ENCODE measurements at places on chromosomes 7 and 10.

- no peaks in the 10 kb centered on the region for H3K27me3 ChIP-seq
- no peak for DNase-seq
- no peak overlapping the region for H3K4me3 ChIP-seq
- peaks cover 4% of the 10 kb centered on the region for H3K4me1 ChIP-seq
These were observed 28.5 kb downstream of the ZNF33B start for GRCh38 chr10:42609872-42610271.

DNA sequence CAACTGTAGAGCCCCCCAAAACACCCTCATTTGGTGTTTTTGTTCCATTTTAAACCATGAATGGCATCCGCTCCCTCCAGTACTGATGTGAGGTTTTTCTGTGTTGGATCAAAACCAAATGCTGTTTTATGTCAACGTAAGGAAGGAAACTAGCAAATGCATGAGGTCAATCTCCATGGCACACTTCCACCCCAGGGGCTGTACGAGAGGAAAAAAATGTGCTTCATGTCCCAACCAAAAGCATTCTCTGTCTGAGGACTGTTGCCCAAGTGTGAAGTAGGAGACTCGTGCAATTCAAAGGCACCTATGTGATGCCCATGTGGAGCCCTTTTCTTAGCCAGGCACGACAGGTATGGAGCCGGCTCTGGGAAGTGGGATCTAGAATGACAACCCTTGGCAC is 180.3 kb upstream of the MKI67 start:
- no peaks in the 10 kb centered on the region for H3K36me3 ChIP-seq
- no peak overlapping the region for H3K4me3 ChIP-seq
- no peaks in the 10 kb centered on the region for H3K4me1 ChIP-seq
- no peak overlapping the region for H3K27ac ChIP-seq

- H3K4me1 ChIP-seq, result no peaks in the 10 kb centered on the region
- H3K27me3 ChIP-seq, result no peaks in the 10 kb centered on the region
- H3K27ac ChIP-seq, result no peak overlapping the region
- no peak overlapping the region for H3K4me3 ChIP-seq
- no peak for DNase-seq
These were observed 124.1 kb upstream of the FERD3L start for GRCh38 chr7:19269301-19269700.

GRCh38 chr7:40717242-40717641 is 582.4 kb downstream of the SUGCT start:
- H3K36me3 ChIP-seq, result peaks cover 2% of the 10 kb centered on the region
- no peaks in the 10 kb centered on the region for H3K27me3 ChIP-seq
- no peaks in the 10 kb centered on the region for H3K4me1 ChIP-seq
- H3K27ac ChIP-seq, result no peak overlapping the region
- no peak for DNase-seq

- H3K4me1 ChIP-seq, result no peaks in the 10 kb centered on the region
- no peak overlapping the region for H3K27ac ChIP-seq
- H3K36me3 ChIP-seq, result peaks cover 5% of the 10 kb centered on the region
- H3K4me3 ChIP-seq, result no peak overlapping the region
- H3K27me3 ChIP-seq, result no peaks in the 10 kb centered on the region
These were observed 31.1 kb downstream of the DAGLB start for GRCh38 chr7:6416516-6417145.

DNA sequence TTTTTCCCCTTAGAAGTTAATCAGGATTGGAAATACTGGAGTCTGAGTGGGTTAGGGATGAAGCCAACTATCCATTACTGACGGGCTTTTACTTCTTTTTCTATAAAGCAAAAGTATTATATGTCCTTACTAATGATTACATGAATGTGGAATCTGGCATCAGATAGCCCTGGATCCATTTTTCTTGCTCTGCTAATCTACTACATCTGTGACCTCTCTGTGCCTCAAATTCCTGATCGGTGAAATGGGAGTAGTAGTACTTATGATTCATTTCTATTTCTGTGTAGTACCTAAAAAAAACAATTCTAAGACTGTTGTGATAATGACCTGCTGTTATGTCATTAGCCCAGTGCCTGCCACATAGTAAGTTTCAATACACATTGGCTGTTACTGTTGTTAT is 621.6 kb downstream of the SORCS3 start:
- H3K4me1 ChIP-seq, result no peaks in the 10 kb centered on the region
- H3K27ac ChIP-seq, result no peak overlapping the region

Measured in T-helper 17 cell (primary cell).